ENCODE measurements at places on chromosomes 5 and 9.

GRCh38 chr9:37952731-37953130, 48.8 kb upstream of the SLC25A51 start:
- DNase-seq: no peak

DNA sequence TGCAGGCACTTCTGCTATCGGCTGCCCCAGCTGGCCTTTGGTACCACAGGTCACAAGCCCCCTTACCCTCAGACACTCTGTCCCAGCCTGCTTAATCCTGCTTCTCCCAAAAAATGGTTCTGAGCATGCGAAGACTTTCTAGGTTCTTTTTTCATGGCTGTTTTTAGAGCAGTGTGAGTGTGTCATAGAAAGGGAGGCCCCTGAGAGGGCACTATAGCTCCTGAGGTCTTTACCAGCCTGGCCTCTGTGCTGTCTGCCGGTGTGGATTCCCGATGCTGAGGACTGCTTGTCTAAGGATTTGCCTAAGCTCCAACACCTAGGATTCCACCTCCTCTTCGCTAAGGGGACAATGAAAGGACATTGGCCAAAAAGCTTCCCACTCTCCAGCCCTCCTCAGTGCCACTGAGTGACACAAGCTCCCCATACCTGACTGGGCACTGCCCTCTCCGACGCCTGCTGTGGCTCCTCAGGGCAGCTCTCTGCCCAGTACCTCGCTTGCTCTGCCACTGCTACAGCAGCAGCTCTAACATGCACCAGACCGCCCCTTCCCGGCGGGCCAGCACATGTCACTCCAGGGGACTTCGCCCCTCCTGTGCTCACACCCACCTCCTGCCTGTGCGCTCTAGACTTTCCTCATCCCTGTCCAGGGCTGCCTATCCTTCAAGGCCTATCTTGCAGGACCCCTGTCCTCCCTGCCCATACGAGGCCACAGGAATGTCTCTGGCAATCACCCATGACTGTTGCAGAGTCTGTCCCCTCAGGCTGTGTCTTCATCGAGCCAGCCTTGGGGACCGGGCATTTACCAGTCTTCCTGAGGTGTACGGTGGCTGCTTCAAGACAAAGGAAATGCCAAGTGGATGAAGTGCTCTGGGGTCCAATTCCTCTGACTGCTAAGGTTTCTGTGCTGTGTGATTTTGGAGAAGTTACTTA, 21.0 kb downstream of the MACROH2A1 start:
- DNase-seq: no peak

- DNase-seq: peak; percentile 33
Measured at GRCh38 chr9:134968011-134968822, 50.5 kb upstream of the FCN1 start.

DNA sequence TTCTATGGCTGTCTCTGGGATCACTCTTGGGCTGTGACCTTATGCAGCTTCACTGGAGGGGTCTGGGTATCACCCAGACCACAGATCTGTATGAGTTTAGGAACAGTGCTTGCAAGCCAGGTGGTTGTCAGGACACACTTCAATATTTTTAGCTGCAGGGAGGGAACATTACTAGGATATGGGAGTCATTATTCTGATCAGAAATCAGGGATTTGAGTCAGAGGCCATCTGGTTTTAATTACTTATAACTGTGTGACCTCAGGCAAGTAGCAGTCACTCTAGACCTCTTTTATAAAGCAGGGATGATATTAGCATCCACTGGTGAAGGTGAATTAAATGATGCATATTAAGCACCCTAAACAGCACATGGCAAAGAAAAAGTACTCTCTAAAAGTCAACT, 60.1 kb upstream of the NMUR2 start:
- no peak for DNase-seq

- DNase-seq: no peak
Measured at GRCh38 chr5:134845335-134845851, 375 bp upstream of the C5orf24 start.

GRCh38 chr5:14059810-14060209, 83.3 kb upstream of the TRIO start:
- DNase-seq: no peak
